ENCODE measurements at places on chromosomes 7 and 10.

GRCh38 chr10:101812606-101813005, 5.6 kb downstream of the OGA start:
- no peak for DNase-seq

DNA sequence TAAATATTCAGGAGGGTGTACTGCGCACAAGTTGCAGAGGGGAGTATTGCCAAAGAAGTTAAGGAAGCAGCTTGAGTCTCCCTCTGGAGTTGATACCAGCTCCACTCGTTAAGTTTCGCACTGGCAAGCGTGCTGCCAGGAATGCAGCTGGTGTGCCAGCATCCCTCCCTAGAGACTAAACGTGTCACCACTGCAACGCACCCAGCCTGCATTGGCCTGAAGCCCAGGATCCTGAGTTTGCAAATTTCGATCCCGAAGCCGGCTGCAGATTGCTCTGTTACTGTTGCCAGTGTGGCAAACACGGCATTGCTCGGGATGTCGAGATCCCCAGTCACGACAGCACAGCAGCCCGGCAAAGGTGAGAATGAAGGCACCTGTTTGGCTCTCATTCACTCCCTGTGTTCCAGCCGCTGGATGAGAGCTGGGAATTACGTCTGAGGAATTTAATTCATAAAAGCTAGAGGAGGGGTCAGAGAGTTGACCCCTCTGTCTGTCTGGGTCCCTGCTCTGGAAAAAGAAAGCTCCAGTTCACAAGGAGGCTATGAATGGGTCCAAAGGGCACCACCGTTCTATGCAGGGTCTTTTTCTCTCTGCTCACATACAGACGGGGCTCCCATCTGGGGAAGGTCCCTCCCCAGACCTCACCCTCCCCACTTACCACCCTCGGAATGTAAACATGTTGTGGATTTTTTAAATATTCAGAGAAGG, 61.0 kb downstream of the NRP1 start:
- no peak for DNase-seq

GRCh38 chr7:1560620-1561031, 4.6 kb upstream of the TMEM184A start:
- DNase-seq, result no peak

DNA sequence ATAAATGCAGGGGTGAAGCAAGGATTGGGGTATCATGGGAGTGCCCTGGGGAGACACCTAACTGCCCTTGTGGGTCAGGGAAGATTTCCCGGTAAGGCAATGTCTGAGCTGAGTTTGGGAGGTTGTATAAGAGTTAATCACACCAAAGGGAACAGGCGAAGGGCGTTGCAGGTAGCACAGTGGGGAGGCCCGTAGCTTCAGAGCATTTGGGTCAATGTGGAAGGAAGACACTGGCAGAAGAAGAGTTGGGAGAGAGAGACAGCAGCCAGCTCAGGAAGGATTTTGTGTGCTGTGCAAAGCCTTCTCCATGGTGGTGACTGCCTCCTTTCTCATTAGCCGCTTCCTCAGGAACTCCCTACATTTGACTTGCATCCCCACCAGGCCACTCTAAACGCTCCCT, 80.8 kb upstream of the LEP start:
- no peak for DNase-seq

DNA sequence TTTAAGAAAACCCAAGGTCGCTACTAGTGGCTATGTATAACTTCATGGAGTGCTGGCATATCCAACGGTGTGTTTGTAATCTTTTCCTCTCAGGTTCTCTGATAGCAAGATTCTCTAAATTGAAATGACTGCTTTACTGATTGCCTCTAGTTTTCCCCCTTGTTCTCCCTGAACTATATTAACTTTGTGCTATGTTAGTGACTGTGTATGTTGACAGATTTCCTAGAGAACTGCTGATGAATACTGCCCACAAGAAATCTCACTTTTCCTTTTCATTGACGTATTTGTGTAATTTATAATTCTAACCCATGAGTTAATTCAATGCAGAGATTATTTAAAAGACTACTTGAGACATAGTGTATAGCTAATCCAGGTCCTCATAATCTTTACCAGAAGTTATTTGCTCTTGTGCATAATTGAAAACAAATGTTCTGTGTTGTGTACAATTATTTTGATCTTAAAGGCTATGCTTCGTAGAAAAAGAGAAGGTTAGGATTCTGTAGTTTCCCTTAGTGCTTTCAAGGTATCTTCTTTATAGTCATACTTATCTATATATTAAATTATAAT, 70.6 kb upstream of the GLCCI1 start:
- no peak for DNase-seq

GRCh38 chr10:44828508-44829142, 82.5 kb upstream of the TMEM72 start:
- DNase-seq, result no peak

DNA sequence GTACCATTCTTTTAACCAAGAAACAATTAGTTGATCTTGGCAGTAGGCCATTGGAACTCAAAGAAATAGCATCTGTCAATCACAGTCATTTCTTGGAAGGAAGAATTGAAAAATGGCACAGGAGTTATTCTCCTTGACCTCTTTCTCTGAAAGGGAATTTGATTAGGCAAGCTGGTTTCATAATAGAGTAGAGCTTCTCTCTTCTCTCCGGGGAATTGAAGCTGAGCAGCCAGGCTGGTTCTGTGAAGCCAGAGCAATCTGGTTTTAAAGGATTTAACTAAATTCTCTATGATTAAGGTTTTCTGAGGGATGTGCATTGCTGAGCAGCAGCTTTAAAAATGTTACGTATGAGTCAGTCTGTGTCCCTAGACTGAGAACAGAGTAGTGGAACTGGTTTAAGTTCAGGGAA, 70.2 kb downstream of the AHCYL2 start:
- no peak for DNase-seq

DNA sequence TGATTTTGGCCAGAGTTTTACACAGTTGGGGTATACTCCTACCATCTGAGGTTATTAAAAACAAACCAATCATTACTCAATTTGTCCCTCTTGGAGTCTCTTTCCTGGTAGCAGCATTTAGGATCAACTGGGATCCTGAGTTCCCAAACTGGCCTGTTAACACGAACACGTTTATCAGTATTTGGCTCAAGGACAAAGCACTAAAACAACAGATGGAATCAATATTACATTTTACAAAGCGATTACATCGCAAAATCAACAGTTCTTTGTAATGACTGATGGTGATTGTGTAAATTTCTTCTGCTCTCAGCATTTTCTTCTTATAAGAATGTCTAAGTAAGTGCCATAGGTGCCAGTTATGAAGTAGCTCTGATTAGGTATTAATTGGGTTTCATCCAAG, 582.9 kb upstream of the ANKRD30A start:
- no peak for DNase-seq

DNA sequence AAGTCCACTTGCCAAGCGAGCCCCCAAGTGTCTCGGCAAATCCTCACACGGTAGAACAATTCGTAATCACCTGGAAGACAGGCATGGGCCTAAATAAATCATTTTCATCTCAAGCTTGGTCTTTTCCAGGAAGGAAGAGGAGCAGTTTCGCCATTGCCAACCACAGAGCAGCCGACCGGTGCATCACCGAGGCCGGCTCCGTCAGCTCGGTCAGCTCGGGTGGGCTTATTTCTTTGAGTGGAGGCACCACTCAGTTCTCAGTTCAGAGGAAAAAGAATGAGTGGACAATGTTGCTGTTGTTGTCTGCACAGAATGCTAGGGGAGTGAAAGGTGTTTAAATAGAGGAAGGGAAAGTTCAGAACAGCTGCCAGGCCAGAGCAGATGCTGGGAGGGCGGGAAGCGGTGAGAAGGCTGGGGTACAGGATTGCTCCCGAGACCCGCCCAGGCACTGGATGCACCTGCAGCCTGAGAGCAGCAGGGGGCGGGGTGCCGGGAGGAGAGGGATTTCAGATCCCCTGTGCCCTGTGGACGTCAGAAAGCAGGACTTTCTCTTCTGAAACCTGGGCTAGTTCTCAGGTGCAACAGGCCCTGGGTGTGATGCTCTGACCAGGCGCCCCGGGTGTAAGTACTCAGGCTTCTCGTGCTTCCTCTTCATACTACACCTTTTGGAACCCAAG, 17.7 kb upstream of the IGFBP3 start:
- no peak for DNase-seq

- no peak for DNase-seq
Observed at GRCh38 chr7:129843978-129844840, 108.6 kb downstream of the UBE2H start.

DNA sequence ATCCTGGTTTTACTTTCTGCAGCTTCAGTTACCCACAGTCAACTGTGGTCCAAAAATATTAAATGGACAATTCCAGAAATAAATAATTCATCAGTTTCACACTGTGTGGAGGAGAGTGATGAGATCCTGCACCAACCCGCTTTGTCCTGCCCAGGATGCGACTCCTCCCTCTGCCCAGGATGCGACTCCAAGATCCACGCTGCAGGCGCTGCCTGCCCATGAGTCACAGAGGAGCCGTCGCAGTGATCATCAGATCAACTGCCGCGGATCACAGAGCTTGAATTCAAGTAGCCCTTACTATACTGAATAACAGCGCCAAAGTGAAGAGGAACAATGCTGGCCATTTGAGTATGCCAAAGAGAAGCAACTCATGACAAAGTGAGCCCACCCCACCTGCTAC, 61.5 kb downstream of the GRB10 start:
- no peak for DNase-seq

GRCh38 chr10:6743291-6743849, 163.3 kb upstream of the PRKCQ start:
- no peak for DNase-seq

DNA sequence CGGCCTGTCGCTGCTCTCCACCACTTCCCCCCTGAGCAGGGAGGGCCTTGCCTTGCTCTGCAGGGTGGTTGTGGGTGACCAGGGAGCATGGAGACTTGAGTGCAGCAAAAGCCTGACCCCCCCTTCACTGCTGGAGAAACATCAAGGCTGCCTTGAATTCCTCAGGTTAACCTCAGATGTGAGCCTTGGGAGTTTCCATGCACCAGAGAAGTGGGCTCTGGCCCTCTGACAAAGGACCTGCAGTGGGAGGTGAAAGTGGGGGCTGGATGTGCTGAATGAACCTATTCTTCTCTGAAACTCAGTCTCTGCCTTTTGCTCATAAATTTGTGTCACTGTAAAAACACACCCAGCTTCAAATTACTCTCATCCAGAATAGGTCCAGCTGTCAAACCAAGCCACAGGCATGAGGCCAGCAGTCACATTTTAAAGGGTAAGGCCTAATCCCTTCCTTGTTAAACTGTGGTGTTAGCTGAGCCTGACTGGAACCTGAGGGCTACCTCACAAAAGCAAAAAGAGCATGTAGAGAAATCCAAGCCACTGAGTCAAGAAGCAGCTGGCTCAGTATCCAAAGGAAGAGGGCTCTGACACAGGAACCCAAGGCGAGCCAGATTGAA, 356.8 kb downstream of the CCSER2 start:
- DNase-seq, result no peak

DNA sequence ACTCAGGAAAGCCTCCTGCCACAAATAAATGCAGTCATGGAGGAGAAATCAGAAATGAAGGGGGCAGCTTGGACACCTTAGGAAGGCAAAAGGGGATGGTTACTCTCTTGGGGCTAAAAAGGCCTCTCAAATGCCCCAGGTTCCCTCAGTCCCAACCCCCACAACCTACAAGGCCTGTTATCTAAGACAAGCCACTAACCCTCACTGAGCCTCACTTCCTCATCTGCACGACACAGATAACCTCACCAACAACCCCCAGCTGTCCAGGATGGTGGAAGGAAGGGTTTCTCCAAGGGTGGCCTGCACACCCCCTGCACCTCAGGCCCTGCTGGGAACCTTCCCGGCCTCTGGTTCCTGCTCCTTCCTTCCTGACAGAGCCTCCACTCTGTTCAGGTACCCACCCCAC, 29.2 kb downstream of the SORBS1 start:
- no peak for DNase-seq

GRCh38 chr7:72112530-72112929, 299.6 kb downstream of the CALN1 start:
- no peak for DNase-seq

GRCh38 chr10:17031637-17032635, 97.7 kb downstream of the CUBN start:
- no peak for DNase-seq

DNA sequence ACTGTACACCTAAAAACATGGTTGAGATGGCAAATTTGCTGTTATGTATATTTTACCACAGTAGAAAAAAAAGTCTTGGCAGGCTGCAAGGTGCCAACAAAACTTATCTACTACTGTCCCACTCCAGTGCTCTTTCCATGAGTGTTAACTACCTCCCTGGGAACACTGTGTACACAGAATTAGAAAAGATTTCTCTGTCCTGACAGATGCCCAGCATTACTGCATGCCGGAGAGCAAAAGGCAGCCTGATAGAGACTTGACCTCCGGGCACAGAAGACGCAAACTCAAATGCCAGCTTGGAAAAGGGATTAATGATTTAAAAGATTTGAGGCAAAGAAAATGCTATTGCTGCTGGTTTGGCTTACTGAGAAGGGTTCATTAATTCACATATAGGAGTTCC, 228.8 kb downstream of the TMEM178B start:
- DNase-seq, result no peak

DNA sequence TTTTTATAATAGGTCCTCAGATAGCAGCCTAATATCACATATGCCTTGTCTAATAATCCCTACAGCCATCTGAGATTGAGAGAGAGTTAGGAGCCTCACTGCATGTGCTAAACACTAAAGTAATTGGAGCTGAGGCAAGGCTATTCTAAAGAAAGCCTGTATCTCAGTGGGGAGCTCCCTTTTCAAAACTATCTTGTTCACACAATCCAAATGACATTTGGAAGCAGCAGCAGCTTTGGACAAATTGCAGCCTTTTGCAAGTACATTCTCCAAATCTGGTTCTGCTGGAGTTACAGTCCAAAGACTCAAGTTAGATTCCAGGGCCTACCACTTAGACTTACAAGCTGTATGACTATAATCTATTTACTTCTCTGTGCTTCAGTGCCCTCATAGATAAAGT, 104.5 kb downstream of the MACC1 start:
- no peak for DNase-seq

All from activated naive CD4-positive, alpha-beta T cell treated with anti-CD3 and anti-CD28 coated beads, Interleukin-2, amount 10 ng/mL, durations not matched to agents 7 days and 5 days (primary cell).